ENCODE measurements at places on chromosomes 2 and 18.

GRCh38 chr18:45161850-45162249, 453.4 kb upstream of the SLC14A2 start:
- DNase-seq: no peak

- no peak for DNase-seq
Measured at GRCh38 chr18:50119296-50119695, 75.7 kb downstream of the MYO5B start.

DNA sequence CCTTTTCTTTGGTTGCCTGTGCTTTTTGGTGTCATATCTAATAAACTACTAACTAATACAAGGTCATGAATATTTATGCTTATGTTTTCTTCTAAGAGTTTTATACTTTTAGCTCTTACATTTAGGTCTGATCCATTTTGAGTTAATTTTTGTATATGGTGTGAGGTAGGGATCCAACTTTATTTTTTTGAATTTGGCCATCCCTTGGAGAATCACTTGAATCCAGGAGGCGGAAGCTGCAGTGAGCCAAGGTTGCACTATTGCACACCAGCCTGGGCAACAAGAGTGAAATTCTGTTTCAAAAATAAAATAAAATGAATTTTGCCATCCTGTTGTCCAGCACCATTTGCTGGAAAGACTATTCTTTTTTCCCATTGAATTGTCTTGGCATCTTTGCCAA, 8.6 kb upstream of the HPCAL1 start:
- DNase-seq: no peak

- no peak for DNase-seq
Measured at GRCh38 chr2:183903026-183903425, 695.3 kb upstream of the ZNF804A start.

DNA sequence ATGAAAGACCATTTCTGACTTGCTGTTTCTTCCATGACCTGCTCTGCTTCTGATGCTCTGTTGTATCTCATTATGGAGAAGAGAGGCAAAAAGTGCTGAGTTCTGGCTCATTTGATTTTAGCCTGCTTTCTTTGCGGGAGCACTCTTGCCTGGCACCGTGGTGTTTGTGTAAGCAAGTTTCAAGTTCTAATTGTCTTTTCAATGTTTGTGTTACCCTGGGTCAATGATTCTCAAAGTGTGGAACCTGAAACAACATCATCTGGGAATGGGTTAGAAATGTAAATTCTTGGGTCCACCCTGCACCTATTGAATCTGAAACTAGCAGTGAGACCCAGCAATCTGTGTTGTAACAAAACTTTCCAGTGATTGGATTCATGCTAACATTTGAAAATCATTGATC, 85.5 kb upstream of the STON1 start:
- DNase-seq: no peak

- DNase-seq: no peak
Measured at GRCh38 chr2:56108806-56109205, 75.0 kb upstream of the CCDC85A start.

- DNase-seq: peak; percentile 44
Measured at GRCh38 chr2:110804915-110805314, 72.5 kb downstream of the ACOXL start.

GRCh38 chr2:172119089-172119488, 16.4 kb upstream of the DLX2 start:
- no peak for DNase-seq

- DNase-seq: peak; percentile 28
Measured at GRCh38 chr2:54106631-54107454, 8.6 kb upstream of the ACYP2 start.

GRCh38 chr2:173948842-173949241, 16.3 kb downstream of the SP3 start:
- DNase-seq: no peak

DNA sequence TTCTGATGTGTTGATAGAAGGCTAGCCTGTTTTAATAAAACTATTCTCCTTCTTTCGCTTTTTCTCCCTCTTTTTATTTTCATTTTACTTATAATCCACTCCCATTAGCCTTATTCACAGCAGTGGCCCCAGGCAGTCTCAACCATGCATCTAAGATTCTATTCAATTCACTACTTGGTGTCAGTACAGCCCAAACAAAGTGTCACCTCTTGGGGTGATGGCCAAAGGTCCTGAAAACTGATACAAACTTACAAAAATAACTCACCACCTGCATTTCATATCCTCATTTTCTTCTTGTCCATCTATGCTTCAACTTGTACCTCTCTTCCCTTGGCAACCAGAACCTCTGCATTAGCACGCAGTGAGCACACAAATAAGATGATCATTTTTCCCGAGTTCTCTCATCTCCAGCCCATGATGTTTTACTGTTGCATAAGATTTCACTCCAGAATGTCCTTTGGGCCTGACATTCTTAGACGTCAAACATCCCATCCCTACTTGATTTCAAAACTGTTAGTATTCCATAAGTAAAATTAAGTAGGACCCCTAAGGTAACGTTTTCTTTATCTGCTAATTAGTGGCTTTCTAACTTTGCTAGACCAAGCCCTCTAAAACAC, 559.3 kb upstream of the TNP1 start:
- DNase-seq: no peak

GRCh38 chr18:63511285-63511684, 30.9 kb upstream of the SERPINB12 start:
- DNase-seq: no peak

DNA sequence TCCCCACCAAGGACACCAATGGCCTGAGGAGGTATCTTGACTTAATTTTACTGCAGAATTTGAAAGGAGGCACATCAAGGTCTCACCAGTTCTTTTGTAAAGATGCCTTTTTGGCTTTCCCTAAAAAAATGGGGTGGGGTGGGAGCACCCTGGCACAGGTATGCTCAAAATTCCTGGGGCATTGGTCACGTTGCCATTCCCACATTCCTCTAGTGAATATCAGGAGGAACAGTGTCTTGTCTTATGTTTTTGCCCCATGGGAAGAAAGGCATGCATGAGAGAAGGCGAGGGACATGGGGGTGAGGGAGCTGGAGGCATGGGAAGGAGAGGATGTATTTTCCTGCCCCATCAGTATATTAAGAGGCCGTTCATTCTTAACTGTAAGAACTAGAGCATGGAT, 275.3 kb downstream of the CMPK2 start:
- no peak for DNase-seq

GRCh38 chr18:39441648-39442047, 1876.0 kb upstream of the CELF4 start:
- no peak for DNase-seq

DNA sequence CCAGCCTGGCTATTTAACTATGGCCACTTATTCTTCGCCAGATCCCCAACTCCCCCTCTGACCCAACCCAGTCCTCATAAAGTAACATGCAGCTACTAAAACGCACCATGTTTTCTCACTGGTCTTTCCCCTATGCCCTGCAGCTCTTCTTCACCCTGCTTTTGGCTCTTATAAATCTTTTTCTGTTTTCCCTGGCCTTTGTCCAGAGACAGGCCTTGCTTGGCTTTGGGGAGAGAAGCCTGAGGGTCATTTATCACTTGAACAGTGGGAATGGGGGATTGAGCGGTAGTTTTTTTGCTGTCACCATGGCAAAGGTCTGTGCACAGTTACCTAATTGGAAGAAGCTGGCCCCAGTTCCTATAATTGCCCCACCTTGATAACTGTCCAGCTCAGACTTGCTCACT, 202.9 kb upstream of the NT5C1B start:
- DNase-seq: no peak

DNA sequence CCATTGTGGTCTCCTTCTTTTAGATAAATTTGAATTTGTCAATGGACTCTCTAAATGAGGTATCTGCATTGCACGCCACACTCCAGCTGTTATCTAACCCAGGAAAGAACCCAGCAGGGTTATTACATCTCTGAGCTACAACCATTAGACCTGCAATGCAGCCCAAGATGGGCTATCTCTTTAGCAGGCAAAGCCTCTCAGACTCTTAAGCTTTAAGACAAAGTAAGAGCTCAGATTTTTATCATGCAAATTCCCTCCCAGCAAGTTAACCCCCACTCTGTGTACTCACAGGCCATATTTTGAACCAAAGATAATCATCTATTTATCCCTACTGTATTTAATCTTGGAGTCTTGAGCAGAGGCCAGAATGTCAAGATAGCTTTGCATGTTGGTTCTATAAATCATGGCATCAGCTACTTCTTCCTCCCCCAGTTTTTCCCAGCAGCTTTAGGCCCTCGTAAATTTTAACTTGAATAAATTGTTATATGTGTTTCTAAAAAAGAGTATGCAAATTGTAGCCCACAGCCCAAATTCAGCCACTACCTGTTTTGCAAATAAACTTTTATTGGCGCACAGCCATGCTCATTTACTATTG, 273.7 kb upstream of the PKDCC start:
- no peak for DNase-seq

GRCh38 chr18:61991201-61991600, 98.4 kb upstream of the RNF152 start:
- no peak for DNase-seq

DNA sequence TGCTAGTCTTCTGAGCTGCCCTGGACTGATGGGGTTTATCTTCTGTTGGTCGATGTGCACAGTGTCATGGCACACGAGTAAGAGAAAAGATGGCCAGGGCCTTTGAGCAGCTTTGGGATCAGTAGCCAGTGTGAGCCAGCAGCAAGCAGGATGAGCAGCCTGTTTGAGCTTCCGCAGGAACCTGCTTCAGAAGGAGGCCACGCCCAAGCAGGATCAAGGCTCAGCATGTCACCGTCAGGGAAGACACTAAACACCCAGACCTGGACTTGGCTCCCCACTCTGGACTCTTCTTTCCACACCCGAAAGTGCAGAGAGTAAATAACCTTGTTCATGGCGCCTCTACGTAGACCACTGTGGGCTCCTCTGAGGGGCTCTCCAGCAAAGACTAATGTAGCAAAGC, 25.2 kb upstream of the ASB1 start:
- DNase-seq: no peak

GRCh38 chr2:33458248-33458819, 18.1 kb upstream of the RASGRP3 start:
- no peak for DNase-seq

- DNase-seq: no peak
Measured at GRCh38 chr2:133518700-133519344, 49.4 kb downstream of the NCKAP5 start.

GRCh38 chr2:26712486-26713465, 20.3 kb downstream of the KCNK3 start:
- no peak for DNase-seq

DNA sequence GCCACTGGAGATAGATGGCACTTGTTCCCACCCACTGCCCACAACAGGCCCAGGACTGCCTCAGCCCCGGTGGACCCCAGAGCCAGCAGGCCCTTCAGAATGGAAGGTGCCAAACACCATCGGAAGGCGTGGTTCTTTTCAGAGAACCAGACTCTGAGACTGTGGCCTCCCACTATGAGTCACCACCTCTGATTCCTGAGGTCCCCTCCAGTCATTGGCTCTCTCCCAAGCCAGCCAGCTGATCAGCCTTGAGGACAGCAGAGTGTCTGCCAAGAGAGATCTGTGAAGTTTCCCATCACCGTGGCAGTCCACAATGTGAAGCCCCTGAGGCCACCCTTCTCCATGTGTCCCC, 10.4 kb upstream of the MAP3K2 start:
- DNase-seq: no peak

- DNase-seq: no peak
Measured at GRCh38 chr2:1509271-1510065, 96.2 kb downstream of the TPO start.

DNA sequence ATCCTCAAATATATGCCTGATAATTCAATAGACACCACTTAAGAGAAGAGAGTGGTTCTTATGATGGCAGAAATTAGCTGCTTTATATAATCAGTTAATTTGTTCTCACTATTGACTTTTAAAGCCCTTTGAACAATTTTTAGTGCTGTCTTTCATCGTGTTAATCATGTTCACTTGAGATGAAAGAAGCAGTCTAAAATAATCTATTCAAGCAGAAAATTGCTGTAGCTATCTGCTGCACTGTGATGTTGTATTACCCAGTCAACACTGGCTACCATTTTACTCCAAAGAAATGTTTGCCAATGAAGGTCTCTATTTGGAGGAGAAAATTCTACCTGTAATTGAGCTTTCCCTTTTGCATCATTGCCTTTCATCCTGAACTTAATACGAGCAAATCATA, 459.8 kb upstream of the FSIP2 start:
- DNase-seq: no peak
